ENCODE measurements at places on chromosomes 13 and 19.

GRCh38 chr19:4414144-4414799, 11.8 kb downstream of the CHAF1A start:
- DNase-seq = no peak

- no peak for DNase-seq
Observed at GRCh38 chr13:32501064-32501463, 37.5 kb downstream of the N4BP2L2 start.

DNA sequence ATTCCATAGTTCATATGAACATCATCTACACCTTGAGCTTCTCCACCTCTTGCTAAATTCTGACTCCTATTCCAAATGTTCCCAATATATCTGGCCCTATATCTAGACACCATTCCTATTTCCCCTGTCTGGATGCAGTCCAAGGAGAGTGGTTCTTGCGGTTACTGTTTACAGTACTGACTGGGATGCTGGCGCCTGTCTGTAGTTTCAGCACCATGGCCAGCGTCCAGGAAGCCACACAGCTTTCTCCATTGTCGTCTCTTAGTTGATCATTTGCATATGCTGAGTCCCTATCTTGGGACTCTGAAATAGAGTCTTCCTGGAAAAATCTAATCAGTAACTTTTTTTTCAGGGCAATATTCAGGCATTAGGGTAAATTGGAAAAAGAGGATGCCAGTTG, 14.9 kb downstream of the LAIR2 start:
- DNase-seq = no peak

DNA sequence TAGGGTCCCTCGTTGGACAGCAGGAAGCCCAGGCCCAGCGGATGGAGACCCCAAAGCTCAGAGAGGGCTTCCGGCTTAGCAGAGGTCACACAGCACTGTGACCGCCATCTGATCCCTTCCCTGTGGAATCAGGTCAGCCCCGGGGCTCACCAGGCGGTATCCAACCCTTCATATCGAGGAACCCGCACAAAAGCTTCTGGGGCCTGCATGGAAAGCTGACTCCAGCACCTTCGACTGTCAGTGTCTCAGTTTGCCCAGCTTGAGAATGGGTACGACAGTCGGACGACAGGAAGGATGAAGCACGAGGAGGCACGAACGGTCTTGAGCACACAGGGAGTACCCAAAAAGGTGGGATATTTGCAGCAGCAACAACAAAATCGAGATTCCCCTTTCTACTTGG, 2.6 kb downstream of the TLE5 start:
- no peak for DNase-seq

DNA sequence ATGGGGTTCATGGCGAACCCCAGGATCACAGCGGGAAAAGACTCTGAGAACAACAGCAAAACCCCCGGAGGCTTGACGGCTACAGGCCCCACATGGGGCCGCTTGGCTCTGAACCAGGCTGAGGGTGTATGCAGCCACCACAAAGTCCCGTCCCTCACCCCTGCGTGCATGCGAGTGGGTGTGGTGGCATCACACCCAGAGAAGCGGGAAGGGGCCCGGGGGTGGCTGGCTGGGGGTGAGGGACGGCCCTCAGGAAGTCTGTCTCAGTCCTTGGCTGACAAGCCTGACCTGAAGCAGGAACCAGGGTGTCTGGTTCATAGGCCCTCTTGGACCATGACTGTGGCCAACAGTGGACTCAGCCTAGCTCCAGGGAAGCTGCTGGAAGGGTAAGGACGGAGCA, 34.2 kb downstream of the CEBPG start:
- no peak for DNase-seq

DNA sequence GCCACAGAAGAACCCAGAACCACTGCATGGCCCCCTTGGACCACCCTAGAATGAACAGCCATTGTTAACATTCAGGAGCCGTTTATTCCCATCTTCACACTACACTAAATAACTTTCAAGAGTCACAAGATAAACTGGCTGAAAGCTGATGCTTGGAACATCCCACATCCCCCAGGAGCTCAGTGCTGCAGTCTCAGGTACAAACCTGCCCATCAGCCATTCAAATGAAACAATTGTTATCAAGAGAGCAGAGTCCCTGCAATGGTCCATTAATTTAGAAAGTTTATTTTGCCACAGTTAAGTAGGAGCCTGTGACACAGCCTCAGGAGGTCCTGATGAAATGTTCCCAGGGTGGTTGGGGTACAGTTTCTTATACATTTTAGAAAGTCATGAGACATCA, 123.8 kb upstream of the ZNF91 start:
- no peak for DNase-seq

GRCh38 chr13:50450279-50450678, 393.2 kb downstream of the DLEU7 start:
- DNase-seq = no peak

DNA sequence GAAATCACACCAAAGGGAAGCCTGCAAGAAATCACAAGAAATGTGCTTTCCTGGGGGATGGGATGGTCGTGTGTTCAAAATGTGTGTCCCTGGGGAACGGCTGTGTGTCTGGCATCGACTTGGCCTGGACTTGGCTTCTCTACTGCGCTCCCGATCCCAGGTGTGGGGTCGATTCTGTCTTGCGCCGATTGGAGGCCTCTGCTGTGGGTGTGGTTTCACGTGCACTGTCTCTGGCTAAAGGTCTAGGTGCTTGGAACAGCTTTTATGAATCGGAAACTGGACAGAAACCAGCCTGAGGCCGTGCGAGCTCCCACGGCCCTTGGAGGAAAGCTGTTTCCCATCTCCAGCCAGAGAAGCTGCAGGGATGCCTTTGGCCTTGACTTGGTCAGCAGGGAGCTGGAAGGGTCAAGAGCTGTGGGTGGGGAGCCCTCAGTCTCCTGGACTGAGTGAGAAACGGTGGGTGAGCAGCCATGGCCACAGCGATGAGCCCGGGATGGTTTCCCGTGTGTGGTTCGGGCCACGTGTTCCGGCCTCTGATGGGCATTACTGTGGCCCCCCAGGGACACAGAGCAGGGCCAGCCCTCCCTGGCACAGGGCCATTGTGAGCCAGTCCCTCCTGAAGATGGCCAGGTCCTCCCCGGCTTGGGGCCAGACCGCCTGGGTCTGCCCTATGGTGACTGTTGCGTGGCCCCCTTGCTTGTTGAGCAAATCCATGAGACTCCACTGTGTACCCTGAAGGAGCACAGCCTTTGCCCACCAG, 29.7 kb downstream of the MCF2L start:
- no peak for DNase-seq

- DNase-seq = no peak
Observed at GRCh38 chr13:91506759-91507158, 108.3 kb downstream of the GPC5 start.

DNA sequence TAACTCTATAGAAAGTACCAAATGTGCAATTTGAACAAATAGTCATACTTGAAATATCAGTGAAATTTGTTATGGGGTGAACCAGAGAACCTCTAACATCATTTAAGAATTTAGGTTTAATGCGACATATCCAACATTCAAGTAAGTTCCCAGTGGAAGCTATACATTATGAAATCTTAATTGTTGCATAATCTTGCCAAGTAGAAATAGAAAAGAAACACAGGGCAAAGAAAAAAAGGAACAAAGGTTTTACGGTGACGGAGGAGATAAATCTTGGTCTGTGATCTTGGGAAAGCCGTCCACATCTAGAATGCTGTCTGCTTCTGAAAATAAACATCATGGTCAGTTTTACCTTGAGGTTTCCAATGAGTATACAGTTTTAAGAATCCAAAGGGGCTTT, 445.7 kb downstream of the RFC3 start:
- no peak for DNase-seq

- no peak for DNase-seq
Observed at GRCh38 chr13:92074658-92075057, 676.2 kb downstream of the GPC5 start.

- no peak for DNase-seq
Observed at GRCh38 chr13:114110091-114110829, 22.2 kb downstream of the RASA3 start.

DNA sequence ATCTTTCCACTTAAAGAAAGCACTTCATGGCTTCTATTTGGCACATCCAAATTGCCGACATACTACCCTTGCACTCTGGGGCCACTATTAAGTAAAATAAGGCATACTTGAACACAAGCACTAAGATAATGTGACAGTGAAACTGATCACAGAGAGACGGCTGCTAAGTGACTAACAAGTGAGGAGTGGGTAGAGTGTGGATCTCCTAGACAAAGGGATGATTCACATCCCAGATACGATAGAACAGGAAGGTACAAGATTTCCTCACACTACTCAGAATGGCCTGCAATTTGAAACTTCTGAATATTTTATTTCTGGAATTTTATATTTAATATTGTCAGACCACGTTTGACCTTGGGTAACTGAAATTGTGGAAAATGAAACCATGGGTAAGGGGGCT, 1721.8 kb upstream of the SPRY2 start:
- DNase-seq = no peak

- no peak for DNase-seq
Observed at GRCh38 chr19:3604987-3605343, 1.7 kb downstream of the TBXA2R start.

GRCh38 chr13:96984051-96984508, 10.2 kb downstream of the OXGR1 start:
- DNase-seq = no peak

GRCh38 chr13:48069573-48069972, 25.3 kb downstream of the MED4 start:
- no peak for DNase-seq

DNA sequence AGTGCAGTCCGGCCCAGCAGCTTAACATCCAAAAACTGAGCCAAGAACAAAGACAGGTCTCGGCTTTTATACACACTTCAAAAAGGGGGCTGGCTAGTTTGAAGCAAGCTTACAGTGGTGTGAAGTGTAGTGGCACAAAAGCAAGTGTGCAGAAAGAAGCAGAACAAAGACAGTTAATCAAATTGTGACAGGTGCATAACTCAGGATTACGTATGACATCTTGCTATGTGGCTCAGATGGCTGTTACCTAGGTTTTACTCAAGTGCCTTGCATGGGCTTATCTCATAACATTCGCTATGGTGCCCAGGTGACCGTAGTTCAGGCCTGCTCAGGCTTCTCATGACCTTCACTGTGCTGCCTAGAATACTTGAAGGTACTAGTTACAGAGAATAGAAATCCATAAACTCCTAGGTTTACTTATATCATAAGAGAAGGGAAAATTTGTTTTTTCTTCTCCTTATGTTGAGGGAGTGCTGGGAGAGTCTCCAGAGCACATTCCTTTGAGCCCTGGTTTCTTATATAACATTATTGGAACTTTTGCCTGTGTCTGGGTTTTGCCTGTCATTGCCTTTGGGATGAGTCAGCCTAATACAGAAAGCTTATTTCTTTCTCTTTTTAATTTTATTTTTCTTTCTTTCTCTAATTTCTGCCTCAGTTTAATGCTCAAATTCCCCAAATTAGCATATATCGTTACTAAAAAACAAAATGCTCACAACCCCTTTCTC, 1629.1 kb upstream of the PCDH20 start:
- DNase-seq = no peak

DNA sequence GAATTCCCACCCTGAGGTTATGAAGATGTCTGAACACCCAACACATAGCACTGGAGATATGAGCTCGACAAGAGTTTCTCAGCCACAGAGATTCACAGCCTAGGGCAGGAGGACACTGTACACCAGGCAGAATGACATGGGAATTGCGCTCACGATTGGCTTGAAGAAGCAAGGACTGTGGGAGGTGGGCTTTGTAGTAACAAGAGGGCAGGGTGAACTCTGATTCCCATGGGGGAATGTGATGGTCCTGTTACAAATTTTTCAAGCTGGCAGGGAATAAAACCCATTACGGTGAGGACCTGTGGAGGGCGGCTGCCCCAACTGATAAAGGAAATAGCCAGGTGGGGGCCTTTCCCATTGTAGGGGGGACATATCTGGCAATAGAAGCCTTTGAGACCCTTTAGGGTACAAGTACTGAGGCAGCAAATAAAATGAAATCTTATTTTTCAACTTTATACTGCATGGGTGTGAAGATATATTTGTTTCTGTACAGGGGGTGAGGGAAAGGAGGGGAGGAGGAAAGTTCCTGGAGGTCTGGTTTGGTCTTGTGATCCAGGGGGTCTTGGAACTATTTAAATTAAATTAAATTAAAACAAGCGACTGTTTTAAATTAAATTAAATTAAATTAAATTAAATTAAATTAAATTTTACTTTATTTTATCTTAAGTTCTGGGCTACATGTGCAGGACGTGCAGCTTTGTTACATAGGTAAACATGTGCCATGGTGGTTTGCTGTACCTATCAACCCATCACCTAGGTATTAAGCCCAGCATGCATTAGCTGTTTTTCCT, 7.0 kb downstream of the KLK3 start:
- DNase-seq = no peak

GRCh38 chr13:111958612-111959395, 108.1 kb upstream of the SOX1 start:
- DNase-seq = no peak

- DNase-seq = no peak
Observed at GRCh38 chr19:23118400-23118799, 1.6 kb downstream of the ZNF730 start.

- DNase-seq = no peak
Observed at GRCh38 chr19:3698974-3699740, 1.1 kb downstream of the PIP5K1C start.

GRCh38 chr19:44602081-44602480, 11.3 kb upstream of the IGSF23 start:
- DNase-seq = no peak

DNA sequence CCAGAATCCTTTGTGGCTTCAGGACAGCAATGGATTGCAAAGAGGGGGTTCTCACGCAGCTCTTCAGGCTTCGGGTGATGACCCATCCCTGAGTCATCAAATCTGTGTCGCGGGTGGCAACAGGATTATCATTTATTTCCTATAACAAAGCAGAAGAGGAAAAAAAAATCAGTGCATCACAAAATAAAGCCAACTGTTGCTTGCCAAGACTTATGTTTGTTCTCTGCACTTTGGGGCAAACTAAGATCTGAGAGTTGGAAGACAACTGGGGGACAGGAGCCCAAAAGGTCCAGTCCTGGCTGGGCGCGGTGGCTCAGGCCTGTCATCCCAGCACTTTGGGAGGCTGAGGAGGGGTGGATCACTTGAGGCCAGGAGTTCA, 6.4 kb downstream of the GNA15 start:
- no peak for DNase-seq

GRCh38 chr13:23386533-23386932, 47.0 kb downstream of the SACS start:
- no peak for DNase-seq

DNA sequence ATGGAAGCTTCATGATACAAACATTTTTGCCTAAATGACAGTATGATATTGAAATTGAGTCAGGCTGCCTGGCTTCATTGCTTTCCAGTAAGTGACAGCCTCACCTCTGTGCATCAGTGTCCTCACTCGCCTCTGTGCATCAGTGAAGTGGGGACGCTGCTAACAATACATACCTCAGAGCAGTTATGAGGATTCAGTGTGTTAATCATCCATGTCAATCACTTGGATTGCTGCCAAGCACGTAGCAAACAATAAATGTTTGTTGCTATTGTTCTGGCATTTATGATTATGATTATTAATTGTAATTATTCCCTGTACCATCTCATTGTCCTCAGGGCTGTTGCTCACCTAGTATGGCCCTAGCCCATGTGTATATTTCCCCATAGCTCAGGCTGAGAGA, 8.8 kb downstream of the PPP2R1A start:
- DNase-seq = no peak
